Hepatocyte (in vitro differentiated cells): ENCODE measurements at places on chromosomes 7 and 10. TPM values are rescaled to one million over a fixed set of nuclear protein-coding genes. Genes with fewer than 3 reads are reported as not detected.

HGF gene
- 29.7 and 33.2 TPM in 2 replicates for total RNA-seq

CC2D2B gene
- 0.13 TPM in 1 of 2 replicates, not detected in the other for total RNA-seq

ATP6V0A4 gene
- total RNA-seq: 0.84 and 1.1 TPM in 2 replicates

FEZF1 gene
- total RNA-seq: not detected in 2 replicates
